ENCODE measurements at places on chromosomes 6 and 20.

GRCh38 chr20:59458645-59459044, 145.7 kb upstream of the PHACTR3 start:
- DNase-seq = no peak

DNA sequence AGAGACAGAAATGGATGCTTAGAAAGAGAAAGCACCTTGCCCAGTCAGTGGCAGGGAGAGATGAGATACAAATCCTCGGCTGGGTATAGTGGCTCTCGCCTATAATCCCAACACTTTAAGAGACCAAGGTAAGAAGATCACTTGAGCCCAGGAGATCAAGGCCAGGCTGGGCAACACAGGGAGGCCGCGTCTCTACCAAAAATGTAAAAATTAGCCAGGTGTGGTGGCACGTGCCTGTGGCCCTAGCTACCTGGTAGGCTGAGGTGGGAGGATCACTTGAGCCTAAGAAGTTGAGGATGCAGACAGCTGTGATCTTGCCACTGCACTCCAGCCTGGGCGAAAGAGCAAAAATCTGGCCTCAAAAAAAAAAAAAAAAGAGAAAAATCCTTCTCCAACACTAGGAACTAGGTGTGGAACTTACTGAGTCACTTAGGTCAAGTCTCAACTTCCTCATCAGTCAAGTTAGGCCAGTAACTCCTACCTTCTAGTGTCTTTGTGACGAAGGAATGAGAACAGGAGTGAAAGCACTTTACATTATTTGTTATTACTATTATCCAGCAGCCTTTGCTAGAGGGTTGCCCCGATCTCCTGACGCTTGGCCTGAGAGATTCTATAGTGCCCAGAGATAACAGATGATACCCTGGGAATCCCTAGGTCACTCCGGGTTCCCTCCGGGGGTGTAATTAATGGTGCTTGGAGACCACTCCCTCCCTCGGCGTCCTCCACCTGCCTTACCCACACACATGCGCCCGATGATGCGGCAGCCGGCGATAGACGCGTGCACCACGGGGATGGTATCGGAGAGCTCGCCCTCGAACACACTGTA, 918 bp downstream of the EIF6 start:
- DNase-seq = no peak

DNA sequence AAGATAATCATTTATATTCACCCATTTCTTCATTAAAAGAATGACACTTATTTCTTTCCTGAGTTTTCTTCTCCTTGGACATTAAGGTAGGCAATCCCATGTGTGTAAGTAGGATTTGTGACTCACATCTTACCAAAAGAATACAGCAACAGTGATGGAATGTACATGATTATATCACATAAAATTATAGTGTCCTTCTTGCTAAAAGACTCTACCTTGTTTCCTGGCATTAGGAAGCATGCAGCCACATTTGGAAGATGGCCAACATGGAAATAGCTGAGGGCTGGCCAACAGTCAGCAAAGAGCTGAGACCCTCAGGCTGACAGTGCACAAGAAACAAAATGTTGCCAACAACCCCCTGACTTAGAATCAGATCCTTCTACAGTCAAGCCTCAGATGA, 327.9 kb upstream of the MARCKS start:
- DNase-seq = no peak

DNA sequence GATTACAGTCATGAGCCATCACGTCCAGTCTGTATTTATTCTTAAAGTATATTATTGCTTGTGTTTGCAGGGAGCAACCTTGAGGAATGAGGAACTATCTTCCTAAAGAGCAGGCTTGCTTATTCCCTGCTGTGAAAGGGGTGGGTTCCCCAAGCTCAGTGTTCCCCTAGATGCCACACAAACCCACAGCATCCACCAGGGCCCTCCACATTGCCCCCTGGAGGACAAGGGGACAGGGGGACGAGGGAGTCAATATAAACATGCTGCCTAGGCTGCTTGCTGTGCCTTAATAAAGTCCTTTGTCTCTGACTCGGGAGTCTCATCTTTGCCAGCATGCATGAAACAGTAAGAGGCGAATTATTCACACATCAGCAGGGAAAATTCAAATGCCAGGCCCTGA, 8.0 kb upstream of the IDH3B start:
- DNase-seq = no peak

DNA sequence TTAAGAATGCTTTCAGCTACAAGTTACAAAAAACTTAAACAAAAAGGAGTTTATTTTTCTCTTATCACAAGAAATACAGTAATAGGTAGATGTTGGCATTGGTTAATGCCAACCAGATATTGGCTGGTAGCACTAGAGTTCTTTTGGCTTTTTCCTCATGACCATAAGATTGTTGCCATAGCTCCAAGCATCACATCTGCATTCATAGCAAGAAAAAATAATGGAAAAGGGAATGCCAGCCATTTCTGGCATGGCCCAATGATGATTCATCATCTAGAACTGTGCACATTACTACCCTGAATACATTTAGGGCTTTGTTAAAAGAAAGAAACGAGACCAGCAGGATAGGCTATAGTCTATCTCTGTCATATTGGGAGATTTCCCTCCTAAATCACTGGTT, 20.8 kb upstream of the SIRT5 start:
- no peak for DNase-seq

DNA sequence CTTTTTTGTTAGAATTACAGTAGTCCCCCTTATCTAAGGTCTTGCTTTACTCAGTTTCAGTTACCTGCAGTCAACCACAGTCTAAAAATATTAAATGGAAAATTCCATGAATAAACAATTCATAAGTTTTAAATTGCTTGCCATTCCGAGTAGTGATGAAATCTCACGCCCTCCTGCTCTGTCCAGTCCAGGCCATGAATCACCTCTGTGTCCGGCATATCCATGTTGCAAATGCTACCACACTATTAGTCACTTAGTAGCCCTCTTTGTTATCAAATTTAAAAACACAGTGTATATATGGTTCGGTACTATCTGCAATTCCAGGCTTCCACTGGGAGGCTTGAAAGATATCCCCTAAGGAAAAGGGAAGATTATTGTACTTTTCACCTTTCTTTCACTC, 164.6 kb upstream of the FAM83B start:
- DNase-seq = no peak

- DNase-seq = no peak
These were observed 542.1 kb upstream of the AGPAT4 start for GRCh38 chr6:161815965-161816364.

DNA sequence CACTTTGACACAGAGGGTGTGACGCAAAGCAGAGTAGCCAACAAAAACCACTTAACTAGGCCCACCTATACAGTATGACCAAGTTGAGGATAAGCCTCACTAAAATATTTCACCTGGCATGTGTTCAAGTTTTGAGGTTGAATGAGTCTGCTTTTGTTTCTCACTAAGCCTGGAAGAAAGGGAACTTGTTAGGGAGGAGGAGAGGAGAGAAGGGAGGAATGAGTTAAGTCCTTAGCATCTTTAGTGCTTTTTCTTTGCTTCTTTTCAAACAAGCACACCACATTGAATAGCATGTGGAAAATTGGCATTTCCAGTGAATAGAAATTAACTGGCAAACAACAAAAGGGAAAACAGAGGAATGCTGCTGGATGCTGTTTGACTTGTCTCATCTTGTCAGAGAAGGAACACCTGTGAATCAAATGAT, 461.9 kb downstream of the GJA1 start:
- DNase-seq = no peak

- no peak for DNase-seq
These were observed 53.5 kb upstream of the PTPN1 start for GRCh38 chr20:50456452-50457324.

DNA sequence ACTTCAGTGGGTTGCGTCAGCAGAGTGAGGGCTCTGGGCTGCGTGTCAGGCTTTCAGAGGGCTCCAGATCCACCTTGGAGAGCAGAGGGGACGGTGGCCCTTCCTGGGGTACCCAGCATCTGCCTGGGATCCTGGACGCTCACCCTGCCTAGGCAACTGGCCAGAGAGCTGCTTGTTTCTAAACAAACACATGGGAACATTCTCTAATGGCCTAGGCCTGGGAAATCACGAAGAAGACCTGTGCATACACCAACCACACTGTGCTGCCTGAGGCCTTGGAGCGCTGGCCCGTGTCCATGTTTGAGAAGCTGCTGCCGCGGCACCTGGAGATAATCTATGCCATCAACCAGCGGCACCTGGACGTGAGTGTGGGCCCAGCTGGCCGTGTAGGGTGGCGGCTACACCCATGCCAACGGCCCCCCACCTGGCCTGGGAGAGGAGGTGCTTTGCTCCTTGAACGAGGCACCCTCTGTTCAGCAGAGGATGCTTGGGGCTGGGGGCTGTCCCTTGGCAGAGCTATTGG, 32.2 kb downstream of the PYGB start:
- DNase-seq = no peak

DNA sequence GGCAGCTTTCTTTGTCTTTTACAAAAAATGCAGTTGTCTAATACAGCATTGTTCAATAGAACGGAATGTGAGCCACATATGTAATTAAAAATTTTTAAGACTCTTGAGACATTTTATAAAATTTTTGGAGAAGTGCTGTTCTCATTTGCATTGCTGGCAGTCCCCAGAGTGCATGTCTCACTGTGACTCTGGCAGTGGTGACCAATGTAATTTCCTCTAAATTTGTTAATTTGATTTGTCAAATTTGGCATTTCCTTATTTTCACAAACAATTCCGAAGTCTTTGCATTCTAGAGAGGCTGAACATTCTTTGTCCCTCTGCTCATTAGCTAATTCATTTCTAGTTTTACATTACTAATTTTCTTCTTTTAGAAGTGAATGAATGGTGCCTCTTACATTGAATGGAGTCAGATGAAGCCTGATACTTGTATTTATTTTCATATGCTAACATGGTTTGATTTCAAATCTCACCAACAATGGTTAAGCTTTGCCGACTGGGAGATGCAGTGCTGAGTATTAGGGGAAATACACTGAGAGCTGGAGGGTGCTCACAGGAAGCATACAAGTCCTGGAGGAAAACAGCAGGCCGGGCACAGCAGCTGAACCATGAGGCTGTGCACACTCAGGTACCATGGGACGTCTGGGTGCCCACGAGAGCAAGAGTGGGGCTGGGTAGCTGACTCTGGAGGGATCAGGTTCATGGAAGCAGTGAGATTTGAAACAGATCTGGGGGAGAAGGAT, 68.5 kb upstream of the ARMC2 start:
- DNase-seq = no peak

GRCh38 chr6:89950879-89951391, 56.7 kb downstream of the GJA10 start:
- DNase-seq = no peak

Data from stimulated activated CD8-positive, alpha-beta memory T cell treated with anti-CD3 and anti-CD28 coated beads, Interleukin-15, amount 100 ng/mL, for 4 hours (primary cell).